Ascending aorta (tissue), 2 donors: ENCODE measurements at places on chromosomes 3 and 15. TPM values are rescaled to one million over a fixed set of nuclear protein-coding genes. Genes with fewer than 3 reads are reported as not detected.
A peak's percentile ranks its signal among the peaks of the same experiment; 100 is the strongest.

DNA sequence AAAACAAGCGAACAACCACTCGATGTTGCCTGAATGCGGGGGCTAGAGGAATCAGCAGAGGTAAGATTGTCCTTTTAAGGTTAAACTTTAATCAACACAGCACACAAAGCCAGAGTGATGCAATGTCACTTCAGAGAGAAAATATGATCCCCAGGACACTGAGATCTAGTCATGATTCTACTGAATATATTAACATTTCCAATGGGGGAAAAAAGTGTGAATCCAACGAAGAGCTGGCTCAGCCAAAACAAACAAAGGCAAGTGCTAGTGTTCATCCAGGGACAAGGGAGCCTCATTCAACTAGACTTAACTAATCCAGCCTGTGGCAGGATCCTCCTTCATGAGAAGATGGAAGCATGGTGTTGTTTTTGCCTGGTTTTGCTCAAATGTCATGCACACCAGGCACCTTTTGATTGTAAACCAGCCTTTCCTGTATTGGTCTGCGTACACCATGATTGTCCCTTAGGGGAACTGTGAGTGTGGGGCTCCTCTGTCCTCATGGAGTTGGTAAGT, 35.8 kb downstream of the SCG5 start:
- no peak for DNase-seq

DNA sequence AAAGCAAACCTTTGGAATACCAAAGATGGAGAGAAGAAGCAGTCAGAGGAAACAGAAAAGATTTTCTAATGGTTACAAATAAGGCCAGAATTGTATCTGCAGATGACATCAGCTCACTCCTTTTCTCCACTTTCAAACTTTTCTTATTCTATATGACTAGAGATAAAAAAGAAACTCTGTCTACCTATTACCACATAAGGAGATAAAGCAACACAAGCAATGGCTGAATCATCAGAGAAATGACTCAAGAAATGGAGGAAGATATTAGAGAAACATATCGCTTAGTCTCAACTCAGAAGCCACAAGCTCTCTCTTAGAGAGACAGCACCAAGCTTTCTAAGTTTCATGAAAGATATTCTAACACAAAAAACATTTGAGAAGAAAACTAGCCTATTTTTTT, 784.0 kb downstream of the ZPLD1 start:
- no peak for DNase-seq

GRCh38 chr3:46406788-46407611, at the start of the genes CCR5AS and CCRL2:
Gene CCR5AS, minus strand, starts transcription at chr3:46407066.
Gene CCRL2, plus strand, starts transcription at chr3:46407259. Its CDS starts 821 bp downstream, at chr3:46408080.
- peak; percentile 74 for DNase-seq

GRCh38 chr3:146605106-146605505, at the start of gene PLSCR5:
Gene PLSCR5, minus strand, starts transcription at chr3:146605346. Its CDS starts 134 bp downstream, at chr3:146605212.
- DNase-seq: no peak

DNA sequence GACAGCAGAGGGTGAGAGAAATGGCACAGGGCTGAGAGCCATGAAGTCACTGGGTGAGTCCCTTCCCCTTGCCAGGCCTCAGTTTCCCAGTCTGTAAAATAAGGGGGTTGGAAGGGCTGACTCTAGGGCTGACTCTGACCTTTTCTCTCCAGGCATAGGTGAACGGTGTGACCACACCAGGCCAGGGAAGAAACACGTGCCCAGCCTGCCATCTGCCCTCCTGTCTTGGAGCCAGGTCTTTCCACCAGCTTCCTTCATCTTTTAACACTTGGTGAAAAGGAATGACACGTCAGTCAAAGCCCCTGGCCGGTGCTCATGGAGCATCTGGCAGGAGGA, 74.4 kb downstream of the CPN2 start:
- no peak for DNase-seq

DNA sequence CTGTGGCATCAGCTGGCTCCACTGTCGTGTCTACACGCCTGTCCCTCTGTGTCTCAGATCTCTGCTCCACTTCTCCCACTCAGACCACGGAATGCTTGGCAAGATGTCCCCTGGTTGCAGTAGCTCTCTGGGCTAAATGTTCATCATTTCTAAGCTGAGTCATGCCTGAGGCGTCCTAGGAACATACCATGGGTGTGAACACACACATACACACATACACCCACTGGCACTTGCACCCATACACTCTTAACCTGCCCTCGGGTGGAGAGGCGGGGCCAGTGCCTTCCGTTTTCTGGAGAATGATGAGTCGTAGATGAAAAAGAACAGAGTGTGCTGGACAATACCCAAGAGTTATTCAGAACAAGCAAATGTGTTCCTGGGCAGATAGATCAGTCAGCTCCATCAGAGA, 72.4 kb downstream of the SENP2 start:
- DNase-seq: peak; percentile 37

DNA sequence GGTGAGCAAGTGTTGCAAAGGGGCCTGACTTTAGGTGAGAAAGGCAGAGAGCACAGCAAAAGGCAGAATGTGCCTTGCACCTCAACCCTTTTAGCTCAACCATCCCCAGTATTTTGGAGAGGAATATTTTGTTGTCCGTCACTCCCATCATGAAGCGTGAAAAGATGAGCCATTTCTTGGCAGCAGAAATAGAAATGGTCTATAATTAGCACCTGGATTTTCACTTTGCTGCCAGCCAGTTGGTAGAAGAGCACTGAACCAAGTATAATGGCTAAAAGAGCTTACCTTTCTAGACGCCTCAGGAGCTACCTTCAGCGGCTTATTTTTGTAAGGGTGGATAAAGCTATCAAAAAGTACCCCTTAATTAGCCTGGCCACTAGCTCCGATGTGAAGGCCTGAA, 406.7 kb downstream of the OCA2 start:
- DNase-seq: no peak

DNA sequence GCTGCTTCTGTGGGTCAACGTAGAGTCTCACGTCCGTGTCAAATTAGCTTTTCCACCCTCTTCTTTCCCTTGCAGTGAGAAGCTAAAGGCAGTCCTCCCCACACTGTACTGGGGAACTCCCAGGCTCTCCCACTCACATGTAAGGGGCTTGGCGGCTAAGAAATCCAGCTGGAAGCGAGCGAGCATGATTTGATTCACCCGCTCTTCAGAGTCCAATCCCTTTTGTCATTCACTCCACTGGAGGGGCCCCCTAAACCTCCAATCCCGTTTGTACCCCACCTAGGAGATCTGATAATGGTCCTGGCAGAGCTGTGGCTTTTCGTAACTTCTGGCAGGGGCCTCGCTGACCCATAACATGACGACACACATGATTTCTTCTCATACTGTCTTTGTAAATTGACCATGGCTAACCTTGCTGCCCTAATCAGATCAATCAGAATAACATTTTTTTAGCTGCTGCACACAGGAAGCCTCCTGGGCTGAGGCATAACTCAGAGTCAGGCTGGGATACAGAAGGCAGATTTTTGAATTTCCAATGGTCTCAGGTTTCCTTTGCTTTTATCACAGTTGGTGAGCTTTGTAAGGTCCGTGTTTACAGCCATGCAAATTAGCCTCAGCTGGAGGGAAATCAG, 235.2 kb downstream of the GREM1 start:
- no peak for DNase-seq

Gene MYRIP
- 12.7 TPM for total RNA-seq

Gene ISY1
- total RNA-seq: 22.5 TPM
